ENCODE measurements at places on chromosomes 4 and X.

- DNase-seq, result no peak
Observed at GRCh38 chr4:47065051-47065481, 33.7 kb downstream of the GABRB1 start.

- no peak for DNase-seq
Observed at GRCh38 chr4:177255359-177255758, 54.3 kb upstream of the NEIL3 start.

DNA sequence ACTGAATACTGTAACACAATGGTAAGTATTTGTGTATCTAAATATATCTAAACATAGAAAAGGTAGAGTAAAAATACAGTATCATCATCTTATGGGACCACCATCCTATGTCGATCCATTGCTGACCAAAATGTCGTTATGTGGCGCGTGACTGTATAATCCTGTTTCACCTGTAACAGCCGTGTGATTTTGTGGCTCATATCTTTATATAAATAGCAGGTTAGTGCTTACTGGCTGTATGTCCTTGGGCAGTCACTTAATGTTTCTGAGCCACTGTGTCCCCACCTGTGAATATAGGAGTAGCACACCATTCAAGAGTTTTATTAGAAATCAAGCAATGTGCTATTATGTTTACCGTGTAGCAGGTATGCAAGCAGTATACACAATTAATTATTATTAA, 226.2 kb upstream of the FAT1 start:
- no peak for DNase-seq

DNA sequence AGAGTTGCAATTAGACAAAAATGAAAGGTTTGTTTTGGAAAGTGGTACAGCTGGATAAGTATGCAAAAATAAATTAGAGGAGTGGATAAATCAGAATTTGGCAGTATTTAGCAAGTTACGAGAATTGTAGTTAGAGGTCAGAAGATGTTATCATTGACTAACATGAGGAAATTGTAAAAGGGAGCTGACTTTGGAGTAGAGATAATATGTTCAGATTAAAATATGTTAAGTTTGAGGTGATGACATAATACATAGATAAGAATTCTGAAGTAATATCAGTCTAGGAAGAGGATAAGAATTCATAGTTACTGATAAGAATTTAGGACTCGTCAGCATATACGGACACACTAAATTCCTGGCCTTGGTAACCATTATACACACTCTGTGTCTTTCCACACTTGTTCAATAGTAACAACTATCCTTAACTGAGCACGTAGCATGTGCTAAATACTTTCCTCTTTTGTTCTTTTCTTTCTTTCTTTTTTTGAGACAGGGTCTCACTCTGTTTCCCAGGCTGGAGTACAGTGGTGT, 4.1 kb upstream of the EPGN start:
- no peak for DNase-seq

GRCh38 chr4:162661913-162662312, 498.1 kb upstream of the FSTL5 start:
- no peak for DNase-seq

GRCh38 chr4:123133397-123134050, 211.1 kb upstream of the NUDT6 start:
- no peak for DNase-seq

DNA sequence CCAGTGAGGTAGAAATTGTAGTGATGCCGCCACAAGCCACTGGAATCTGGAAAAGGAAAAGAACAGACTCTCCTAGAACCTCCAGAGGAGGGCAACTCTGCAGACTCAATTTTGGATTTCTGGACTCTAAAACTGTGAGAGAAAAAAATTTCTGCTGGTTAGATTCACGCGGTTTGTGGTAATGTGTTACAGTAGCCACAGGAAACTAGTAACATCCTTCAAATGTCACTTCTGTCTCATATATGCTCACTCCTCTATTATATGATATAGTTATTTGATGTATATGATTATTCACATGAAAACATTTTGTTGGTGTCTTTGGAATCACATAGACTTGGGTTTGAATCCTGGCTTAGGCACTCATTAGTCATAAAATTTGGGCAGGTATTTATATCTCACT, 18.8 kb downstream of the LDOC1 start:
- DNase-seq, result no peak

DNA sequence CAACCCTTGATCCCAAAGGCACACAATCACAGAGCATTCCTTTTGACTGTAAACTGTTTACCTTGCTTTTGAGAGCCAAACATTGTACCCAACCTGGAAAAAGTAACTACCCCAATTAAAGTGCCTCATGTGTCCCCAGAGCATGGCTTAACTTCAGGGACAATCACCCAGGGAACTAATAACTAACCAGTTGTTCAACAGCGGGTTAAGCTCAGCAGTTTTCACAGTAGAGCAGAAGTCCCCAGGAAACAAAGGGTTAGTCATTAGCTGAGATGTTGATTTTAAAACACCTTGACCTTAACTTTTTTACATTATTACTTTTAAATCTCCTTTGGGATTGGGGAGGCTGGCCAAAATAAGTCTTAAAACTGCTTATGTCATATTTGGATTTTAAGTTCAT, 94.8 kb downstream of the RELL1 start:
- no peak for DNase-seq

DNA sequence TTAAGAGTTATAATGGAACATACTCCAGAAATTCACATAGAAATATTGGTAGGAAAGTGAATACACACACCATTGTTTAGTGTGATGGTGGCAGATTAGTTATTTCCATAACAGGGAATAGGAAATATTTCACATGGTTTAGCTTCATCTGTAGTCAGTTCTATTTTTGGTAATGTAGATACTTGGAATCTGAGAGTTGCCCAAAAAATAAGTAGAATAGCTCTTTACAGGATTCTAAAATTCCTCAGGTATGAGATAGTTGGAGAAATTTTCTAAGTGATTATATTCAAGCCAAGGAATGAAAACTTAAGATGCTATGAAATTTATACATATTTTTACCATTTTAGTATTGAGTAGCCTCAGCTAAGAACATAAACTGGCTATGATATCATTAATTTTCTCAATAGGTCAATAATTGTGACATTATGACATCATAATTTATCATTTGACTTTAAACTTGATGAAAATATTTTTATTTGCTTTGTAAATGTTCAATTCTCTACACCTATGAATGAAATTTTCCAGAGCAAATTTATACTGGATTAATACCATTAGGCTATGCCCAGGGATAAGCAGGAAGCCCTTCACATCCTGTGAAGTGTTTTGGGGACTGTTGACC, 35.8 kb downstream of the CPEB2 start:
- no peak for DNase-seq

DNA sequence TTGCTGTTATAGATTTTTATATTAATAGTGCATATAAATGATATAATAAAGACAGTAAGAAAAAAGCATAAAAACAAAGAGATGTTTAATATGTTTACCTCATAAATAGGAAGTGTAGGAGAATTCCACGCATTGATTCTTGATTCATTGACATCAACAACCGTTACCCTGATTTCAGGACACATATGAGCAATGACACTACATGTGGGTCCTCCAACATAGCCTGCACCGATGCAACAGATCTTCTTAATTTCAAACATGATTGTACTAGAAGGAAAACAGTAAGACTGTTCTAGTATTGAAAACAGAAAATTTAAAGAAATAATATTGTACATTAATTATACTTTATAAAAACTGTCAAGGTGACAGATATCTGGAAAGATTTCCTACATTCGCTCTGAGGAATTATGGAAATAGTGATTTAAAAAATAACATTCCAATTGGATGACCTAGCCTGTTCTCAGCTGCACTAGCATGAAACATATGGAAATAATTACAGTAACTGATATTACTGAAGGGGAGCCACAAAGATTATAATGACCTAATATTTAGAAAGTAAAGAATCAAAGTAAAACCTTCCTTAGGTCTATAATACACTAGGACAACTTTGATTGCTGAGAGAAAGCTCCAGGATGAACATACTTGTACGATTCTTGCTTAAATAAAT, 5.9 kb downstream of the UGDH start:
- DNase-seq, result no peak

- DNase-seq, result no peak
Observed at GRCh38 chr4:69860052-69860451, at the start of gene SULT1E1. SULT1E1 (minus strand) TSS chr4:69860145; CDS start chr4:69857644, 2,501 bp downstream.

DNA sequence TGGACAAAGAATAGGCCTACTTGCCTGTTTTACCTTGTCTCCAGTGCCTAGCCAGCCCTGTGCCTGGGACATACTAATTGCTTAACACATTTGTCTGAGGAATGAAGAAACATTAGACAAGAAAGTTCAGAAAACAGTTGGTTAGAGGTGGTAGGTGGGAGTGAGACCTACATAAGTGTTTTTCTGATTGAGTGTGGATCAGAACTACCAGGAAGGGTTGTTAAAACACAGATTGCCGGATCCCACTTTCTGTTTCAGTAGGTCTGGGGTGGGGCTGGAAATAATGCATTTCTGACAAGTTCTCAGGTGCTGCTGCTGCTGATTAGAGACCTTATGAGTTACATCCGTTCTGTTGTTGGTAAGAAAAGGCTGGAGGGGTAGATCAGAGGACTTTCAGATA, 5.7 kb upstream of the JADE1 start:
- no peak for DNase-seq

GRCh38 chr4:157994863-157995262, 178.0 kb downstream of the GASK1B start:
- no peak for DNase-seq

DNA sequence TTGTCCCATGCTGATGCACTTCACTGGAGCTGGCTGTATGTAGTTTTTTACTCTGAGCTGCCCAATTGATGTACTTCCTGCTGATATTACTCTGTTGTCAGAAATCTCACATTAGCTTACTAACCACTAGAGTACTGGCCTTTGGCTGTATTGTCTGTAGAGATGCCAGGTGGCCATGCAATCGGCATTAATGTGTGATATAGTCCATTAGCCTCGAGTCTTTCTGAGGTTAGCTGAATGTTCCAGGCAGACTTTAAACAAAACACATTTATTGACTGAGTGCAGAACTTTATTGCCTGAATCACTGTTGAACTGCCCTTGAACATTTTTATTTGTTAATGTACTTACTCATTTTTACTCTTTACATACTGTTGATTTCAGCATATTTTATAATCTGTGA, 335.2 kb downstream of the PCDH10 start:
- DNase-seq, result no peak

- no peak for DNase-seq
Observed at GRCh38 chrX:138191998-138192397, 519.5 kb downstream of the FGF13 start.

- no peak for DNase-seq
Observed at GRCh38 chrX:39848243-39848642, 249.5 kb downstream of the BCOR start.

DNA sequence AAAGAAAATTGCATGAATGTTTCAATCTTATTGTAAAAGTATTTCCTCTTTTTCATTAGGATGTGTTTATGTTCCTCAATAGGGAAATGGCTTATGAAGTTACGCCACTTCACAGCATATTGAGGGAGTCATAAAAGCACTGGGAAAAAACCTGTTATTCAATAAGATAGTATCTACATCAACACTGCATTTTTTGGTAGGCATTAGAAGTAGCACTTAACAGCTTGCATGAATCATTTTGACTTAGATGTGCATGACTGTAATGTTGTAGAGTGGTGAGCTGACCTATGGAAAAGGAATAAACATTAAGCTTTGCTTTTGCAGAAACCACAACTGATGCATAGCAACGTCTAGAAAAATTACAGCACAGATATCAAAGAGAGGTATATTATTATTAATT, 111.2 kb upstream of the GRXCR1 start:
- no peak for DNase-seq

DNA sequence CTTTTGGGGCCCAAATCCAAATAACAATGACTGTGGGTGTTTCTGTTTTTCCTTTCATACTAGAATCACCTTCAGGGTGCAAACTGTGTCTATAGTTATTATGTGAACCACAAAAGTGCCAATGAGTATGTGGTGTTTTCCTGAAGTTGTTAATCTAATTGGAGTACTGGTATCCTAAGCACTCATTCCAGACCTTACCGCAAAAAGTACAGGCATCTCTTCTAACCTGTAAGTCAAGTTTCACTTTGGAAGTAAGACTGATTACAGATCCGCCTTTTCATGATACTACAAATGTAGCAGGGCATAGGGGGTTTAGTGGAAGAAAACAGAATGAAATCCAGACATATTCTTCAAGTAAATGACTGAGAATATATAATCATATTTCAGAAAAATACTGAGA, 16.1 kb downstream of the COQ2 start:
- no peak for DNase-seq

GRCh38 chrX:131322651-131323050, 33.5 kb upstream of the IGSF1 start:
- DNase-seq, result no peak

- DNase-seq, result no peak
Observed at GRCh38 chrX:49214996-49215526, 15.1 kb upstream of the SYP start.

DNA sequence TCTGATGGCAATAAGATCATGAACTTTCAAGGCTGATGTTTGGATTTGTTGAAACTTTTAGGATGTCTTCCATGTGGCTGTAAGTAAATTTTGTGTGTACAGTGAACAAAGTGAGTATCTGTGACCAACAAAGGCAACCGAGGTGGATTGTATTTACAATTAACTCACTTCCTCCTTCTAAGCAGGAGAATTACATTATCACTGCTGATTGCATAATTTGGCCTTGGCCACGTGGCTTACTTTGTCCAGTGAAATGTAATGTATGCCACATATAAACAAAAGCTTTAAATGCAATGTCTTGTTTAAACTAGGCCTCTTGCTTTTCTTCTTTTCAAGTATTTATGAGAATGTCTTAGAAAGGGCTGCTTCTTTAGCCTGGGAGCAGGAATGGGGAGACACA, 66.3 kb upstream of the MAD2L1 start:
- no peak for DNase-seq

DNA sequence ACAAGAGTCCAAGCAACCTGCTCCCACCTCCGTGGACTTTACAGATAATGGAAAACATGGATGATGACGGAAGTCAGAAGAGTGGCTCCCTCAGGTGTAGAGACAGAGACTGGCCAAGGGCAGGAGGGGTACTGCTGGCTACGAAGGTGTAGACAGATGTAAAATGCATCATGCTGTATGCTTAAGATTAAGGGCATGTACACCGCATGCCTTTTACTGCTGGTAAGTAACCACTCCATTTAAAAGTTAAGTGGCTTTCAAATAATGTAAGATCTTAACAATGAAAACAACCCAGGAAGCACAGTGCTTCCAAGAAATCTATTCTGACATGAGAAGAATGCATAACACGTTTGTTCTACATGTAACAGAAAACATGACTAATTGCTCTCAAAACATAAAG, 76.9 kb upstream of the FAM9B start:
- DNase-seq, result no peak

GRCh38 chrX:115898382-115899001, 272.1 kb upstream of the AGTR2 start:
- no peak for DNase-seq

GRCh38 chr4:165553221-165553810, 174.5 kb downstream of the CPE start:
- DNase-seq, result no peak

GRCh38 chr4:6328526-6328925, 58.9 kb downstream of the WFS1 start:
- no peak for DNase-seq

DNA sequence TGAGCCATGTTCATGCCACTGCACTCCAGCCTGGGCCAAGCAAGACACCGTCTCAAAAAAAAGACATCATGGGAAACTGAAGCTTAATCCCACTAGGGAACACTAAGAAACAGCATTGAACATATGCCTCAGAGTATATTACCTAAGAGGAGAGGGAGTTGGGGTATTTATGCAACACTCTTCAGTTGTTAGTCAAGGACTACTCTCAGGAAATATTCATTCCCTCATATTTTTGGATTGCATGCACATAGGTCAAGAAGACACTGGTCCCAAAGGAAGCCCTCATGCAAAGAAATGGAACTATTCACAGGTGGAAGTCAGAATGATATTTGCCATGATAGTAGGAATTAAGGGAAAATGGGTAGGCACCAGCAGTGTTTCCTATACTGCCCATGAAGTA, 22.8 kb upstream of the PAPSS1 start:
- no peak for DNase-seq

Data from effector memory CD4-positive, alpha-beta T cell (primary cell).